T-helper 1 cell (primary cell): ENCODE measurements at places on chromosomes 3 and 15.

GRCh38 chr15:78061963-78062427 is 15.5 kb downstream of the TBC1D2B start:
- no peak for DNase-seq

- no peak for DNase-seq
Measured at GRCh38 chr3:19972054-19972453, 25.2 kb downstream of the RAB5A start.

DNA sequence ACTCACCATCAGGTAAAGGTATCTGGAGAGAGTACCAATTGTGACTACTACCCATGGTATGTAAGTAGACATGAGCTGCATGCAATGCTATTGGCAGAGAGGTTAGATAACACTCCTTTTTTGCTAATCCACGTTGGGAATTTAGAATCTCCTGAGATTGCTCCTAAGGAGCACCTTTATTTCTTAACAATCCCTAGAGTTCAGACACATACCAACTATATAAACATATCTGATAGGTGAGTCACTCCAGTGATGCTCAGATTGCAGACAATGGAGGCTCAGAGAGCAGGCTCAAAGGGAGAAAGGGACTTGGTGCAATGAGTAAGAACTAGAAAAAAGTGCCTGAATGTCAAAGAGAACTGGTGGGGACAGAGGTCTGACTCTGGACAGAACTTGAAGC is 47.0 kb upstream of the LRRFIP2 start:
- DNase-seq: no peak

- DNase-seq: no peak
Measured at GRCh38 chr3:177733233-177733632, 536.0 kb upstream of the TBL1XR1 start.

- no peak for DNase-seq
Measured at GRCh38 chr15:66164788-66165187, 88.8 kb downstream of the MEGF11 start.

GRCh38 chr3:116256843-116257485 is 188.3 kb downstream of the LSAMP start:
- no peak for DNase-seq

DNA sequence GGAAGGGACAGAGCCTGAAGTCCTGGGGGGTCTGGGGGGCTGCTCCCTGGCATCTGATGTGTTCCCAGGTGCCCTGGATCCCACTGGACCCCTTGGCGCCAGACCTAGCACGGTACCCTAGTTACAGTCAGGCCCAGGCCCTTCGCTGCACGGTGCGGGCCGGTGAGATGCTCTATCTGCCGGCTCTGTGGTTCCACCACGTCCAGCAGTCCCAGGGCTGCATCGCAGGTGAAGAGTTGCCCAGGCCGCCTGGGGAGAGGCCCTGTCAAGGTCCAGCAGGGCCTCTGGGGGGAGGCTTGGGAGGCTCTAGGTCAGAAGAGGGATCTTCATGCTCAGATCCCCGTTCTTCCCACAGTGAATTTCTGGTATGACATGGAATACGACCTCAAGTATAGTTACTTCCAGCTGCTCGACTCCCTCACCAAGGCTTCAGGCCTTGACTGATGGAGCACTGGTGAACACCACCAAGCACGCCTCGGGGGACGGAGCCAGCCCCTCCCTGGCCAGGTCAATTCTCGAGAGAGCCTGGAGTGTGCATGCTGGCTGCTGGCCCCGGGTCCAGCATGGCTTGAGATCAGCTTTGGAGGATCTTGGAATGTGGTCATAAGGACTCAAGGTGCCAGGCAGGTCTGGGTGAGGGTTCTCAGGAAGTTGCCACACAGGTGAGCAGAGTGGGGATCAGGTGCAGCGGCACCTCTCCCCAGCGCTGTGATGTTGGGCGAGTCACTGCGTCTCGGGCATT is 1.8 kb upstream of the PLA2G4B start:
- no peak for DNase-seq

DNA sequence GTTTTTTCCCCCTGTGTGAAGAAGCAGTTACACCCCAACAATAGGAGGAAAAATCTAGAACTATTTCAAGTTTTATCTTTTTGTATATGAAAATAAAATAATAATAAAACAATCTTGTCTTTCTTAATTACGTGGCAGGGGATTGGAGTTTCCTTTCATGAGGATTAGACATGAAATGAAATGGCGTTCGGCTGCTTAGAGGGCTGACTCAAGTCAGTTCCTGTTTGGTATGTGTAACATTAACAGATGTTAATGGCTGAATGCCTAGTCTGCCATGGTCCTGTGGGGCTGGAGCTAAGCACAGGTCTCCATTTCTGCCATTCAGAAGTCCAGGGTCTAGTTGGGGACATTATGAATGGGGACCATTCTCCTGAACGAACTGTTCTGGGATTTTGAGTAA is 3.1 kb upstream of the EXOG start:
- DNase-seq: no peak

GRCh38 chr3:178526291-178526690 is 9.9 kb upstream of the KCNMB2 start:
- DNase-seq: no peak

GRCh38 chr3:167762296-167762695 is 26.8 kb downstream of the SERPINI1 start:
- no peak for DNase-seq

GRCh38 chr3:159583662-159584061 is 405.0 kb upstream of the IL12A start:
- DNase-seq: no peak

- DNase-seq: no peak
Measured at GRCh38 chr3:63779227-63779626, 39.9 kb upstream of the C3orf49 start.

GRCh38 chr3:113147681-113148261 is 63.6 kb upstream of the BOC start:
- DNase-seq: no peak
